IPS-NIHi11 (cell line): ENCODE measurements at places on chromosomes 2 and 18.

- DNase-seq: no peak
Measured at GRCh38 chr2:183009249-183009899, 28.9 kb downstream of the NCKAP1 start.

DNA sequence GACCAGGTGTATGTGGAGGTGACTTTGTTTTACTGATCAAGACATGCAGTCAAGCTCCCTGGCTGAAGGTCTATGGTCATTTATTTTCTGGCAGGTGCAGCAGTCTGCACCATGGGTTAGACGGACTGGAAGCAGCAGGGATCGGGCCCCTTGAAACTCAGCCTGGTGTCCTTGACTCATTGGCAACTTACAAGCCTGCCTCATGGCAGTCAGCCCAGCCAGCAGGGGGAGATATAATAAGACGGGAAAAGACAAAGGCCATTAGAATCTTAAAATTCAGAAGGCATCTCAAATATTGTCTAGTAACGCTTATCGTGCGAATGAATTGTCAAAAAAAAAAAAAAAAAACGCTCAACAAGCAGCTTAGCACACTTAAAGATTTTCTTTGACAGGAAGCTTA, 308.2 kb downstream of the EN1 start:
- DNase-seq: peak; percentile 49

DNA sequence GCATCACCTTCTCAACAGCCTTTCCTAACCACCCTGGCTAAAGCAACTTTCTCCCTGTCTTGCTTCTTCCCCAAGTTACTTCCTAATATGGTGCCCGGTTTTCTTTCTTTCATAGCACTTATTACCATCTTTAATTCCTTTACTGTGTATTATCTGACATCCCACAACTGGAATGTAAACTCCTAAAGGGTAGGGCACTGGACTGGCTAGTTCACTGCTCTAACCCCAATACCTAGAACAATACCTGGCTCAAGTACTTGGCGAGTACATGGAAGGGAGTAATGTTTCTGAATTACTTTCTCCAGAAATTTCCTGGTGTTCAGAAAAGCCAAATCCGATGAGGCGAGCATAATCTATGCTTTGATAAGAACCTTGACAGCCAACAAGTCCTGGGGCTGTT, 22.7 kb upstream of the RNF103 start:
- DNase-seq: no peak

- no peak for DNase-seq
Measured at GRCh38 chr2:54254180-54254579, 1.8 kb downstream of the TSPYL6 start.

- DNase-seq: no peak
Measured at GRCh38 chr2:135862718-135863117, 13.5 kb downstream of the MCM6 start.

DNA sequence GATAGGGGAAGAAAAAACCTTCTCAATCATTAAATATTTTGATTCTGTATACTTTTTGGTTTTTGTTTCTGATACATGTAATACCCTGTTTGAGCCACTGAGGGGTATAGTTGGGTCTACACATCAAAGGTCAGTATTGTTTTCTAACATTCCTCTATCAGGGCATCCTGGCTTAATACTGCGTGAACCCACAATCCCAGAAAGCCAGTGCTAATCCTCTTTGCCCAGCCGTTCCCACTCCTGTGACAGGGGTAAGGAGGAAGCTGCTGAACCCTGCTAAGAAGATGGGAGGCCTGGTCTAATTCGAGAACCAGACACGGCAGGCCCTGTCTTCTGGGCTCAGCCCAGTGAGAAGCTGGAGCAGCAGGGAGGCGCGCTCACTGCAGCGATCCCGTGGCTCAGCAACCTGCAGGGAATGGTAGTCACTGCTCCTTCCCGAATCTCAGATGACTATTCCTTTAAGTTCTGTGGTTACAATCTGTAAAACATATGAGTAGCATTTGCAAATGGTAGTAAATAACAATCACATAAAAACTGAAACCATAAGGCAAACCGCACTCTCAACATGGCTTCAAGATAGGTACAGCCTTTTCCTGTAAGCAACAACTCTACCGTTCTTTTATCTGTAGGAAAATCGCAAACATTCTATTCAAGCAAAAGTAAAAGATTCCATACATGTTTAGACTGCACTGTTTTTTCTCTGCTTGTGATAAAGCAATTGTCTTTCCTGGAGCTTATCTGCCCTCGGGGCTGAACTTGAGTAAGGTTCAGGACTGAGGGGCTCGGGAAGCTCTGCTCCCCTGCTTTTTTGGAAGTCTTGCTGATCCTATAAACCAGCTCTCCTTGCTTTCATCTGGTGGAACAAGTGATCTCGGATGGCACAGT, 87.0 kb downstream of the EPB41L3 start:
- peak; percentile 22 for DNase-seq

- peak; percentile 23 for DNase-seq
Measured at GRCh38 chr2:160582490-160583145, 89.0 kb upstream of the RBMS1 start.

GRCh38 chr18:45619062-45619825, 4.0 kb downstream of the SLC14A2 start:
- DNase-seq: no peak

DNA sequence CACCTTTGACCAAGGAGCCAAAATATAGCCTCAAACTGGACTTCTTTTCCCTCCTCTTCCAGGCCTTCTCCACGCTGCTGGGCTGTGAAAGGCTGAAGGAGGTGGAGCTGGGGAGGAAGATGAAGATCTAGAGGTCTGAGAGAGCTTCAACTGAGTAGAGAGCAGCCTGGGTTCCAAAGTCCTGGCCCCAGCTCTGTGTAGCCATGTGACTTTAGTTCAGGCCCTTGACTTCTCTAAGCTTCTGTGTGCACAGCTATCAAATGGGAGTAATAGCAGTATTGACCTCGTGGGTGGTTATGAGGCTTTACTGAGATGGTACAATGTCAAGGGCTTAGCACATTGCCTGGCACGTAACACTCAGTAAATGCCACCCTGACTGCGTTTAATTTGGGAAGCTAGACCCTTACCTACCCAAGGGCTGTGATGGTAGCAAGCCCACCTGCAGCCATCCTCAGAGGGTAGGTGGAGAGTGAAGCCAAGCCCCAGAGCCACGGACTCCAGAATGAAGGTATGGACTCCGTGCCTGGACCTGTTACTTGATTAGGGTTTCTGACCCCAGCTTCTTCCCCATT, 38.4 kb downstream of the SERTAD2 start:
- no peak for DNase-seq

DNA sequence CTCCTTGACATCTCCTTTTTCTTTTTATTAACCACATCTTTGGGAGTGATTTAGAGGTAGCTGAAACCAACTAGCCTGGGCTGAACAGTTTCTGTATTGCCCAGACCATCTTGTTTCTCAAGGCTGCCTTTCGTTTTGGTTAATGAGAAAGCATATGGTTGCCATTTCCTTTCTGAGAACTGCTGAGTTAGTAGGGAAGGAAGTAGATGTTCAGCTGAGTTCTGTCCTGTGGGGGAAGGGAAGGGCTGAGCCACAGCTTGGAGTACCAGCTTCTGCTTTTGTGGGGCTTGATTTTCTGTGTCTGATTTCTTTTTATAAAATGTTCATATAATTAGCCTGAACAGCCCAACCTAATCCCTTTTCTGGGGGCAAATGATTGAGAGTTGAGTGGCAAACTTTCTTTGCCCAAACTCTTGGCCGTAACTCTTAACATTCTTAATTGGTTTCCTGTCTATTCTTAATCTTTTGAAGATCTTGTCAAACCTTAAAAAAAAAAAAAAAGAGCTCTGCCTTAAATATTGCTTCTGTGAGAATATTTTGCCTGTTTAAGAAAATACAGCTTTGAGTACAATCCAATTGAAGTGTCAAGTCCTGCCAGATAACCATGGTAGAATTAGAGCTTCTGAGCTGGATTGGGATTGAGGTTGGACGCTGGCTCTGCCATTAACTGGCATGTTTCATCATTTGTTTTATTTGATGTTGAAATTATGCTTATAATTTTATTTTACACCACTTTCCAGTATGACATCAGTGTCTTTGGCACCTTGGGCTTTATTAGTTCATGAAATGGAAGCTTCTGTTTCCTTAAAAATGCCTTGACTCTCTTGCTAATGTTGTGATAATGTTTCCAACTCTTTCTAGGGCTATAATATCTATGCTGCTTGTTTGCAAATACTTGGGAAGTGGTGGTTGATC, 1.9 kb upstream of the NABP1 start:
- DNase-seq: no peak

GRCh38 chr2:69771461-69771860, 29.5 kb downstream of the ANXA4 start:
- DNase-seq: no peak

GRCh38 chr2:128623776-128624761, 305.4 kb upstream of the HS6ST1 start:
- DNase-seq: no peak

GRCh38 chr2:190835303-190835930, 45.2 kb upstream of the GLS start:
- peak; percentile 23 for DNase-seq

GRCh38 chr2:3480352-3481010, 38.9 kb downstream of the ADI1 start:
- no peak for DNase-seq

GRCh38 chr2:127901339-127902056, 15.7 kb upstream of the AMMECR1L start:
- no peak for DNase-seq

DNA sequence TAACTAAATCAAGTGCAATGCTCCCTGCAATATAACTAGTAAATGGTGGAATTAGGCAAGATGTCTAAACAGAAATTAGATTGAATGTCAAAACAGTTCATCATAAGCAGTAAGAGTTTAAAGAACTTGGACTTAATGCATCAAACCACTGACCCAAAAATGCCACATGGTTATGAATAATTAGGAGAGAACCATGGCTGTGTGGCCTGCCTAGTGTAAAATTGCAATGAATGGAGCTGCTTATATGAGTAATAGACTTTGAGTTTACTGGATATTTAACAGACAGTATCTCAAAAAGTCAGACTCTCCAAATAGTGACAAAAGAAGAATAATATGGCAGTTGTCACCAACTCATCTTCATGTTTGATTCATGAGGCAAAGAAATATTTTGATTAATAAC, 101.6 kb upstream of the COL5A2 start:
- no peak for DNase-seq

- no peak for DNase-seq
Measured at GRCh38 chr2:75853436-75853835, 142.7 kb upstream of the GCFC2 start.
